ENCODE measurements at places on chromosomes 16 and 17.

GRCh38 chr16:30941600-30942425 is 7.1 kb upstream of the ORAI3 start:
- no peak for DNase-seq

DNA sequence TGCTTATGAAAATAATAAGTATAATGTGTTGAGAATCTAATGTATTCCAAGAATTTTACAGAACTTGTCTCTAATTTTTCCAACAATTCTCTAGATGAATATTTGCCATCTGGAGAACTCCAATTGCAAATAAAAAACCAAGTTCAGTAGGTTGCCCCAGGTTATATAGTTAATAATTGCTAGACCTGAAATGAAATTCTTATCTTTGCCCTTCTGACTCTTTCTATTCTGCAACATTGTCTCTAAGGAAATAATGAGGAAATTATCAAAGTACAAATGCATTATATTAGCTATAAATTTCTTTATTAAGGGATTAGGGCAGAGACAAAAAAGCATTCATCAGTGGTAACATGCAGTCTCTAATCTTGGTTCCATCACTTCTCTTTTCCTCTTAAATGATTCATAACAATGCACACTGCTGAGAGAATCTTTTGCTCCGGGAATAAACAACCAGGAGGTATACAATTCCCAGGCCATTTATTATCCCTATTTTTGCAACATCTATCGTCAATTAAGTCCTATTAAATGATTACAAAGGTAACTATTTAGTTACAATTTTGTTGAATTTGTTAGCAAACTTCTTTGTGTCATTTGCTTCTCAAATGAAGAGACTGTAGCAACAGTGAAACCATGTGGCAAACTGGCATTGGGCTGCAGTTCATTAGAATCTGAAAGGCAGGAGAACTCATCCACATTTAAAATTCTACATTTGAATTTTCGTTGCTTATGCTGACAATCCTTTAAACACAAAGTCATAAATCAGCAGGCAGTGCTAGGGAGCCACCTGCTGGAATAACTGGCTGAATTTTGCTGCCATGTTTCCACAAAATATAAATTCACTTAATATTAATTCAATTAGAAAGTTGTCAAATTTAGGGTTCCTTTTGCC is 349.6 kb downstream of the KIF2B start:
- DNase-seq: no peak

- DNase-seq: no peak
These were observed 15.6 kb downstream of the QPRT start for GRCh38 chr16:29694384-29695195.

GRCh38 chr16:8682551-8683259 is 8.3 kb downstream of the ABAT start:
- DNase-seq: no peak

DNA sequence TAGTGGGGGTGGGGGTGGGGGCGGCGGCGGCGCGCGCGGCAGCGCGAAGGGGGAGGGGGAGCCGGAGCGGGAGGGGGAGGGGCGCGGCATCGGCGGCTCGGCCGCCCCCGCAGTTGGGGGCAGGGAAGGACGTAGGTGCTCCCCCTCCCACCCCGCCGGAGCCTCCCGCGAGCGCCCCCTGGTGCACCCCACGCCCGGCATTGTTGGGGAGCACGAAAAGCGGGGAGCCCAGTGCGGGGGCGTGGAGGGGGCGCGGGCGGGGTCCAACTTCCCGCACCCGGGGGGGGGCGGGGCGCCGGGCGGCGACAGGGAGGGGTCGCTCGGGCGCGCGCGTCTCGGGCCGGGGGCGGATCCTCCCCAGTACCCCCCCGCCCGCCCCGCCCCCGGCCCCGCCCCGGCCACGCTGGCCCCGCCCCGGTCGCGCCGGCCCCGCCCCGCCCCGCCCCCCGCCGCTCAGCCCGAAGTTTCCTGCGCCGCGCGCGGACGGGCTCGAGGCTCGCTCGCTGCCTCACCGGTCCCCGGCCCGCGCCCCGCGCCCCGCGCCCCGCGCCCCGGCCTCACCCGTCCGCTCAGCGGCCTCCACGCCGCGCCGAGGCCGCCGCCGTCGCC is at the start of gene CACNA1H:
TSS of gene CACNA1H (plus strand) at position 456 of the 609 bp plus-strand sequence. CDS start 632 bp downstream, outside the sequence.
- DNase-seq: no peak

- DNase-seq: no peak
These were observed 12.1 kb downstream of the USP6 start for GRCh38 chr17:5127910-5128309.

Measured in DMS 273 treated with DMSO at 0.1 percent for 48 hours (cell line).